ENCODE measurements at places on chromosomes 16 and 17.

GRCh38 chr16:83847371-83848225 is 39.8 kb downstream of the HSBP1 start:
- no peak for DNase-seq

- no peak for DNase-seq
Observed at GRCh38 chr17:76957678-76958464, 89.7 kb downstream of the MGAT5B start.

- DNase-seq = peak; percentile 69
Observed at GRCh38 chr16:1979271-1980029, 1.8 kb downstream of the NOXO1 start.

- no peak for DNase-seq
Observed at GRCh38 chr16:83318390-83318789, 489.4 kb upstream of the HSBP1 start.

DNA sequence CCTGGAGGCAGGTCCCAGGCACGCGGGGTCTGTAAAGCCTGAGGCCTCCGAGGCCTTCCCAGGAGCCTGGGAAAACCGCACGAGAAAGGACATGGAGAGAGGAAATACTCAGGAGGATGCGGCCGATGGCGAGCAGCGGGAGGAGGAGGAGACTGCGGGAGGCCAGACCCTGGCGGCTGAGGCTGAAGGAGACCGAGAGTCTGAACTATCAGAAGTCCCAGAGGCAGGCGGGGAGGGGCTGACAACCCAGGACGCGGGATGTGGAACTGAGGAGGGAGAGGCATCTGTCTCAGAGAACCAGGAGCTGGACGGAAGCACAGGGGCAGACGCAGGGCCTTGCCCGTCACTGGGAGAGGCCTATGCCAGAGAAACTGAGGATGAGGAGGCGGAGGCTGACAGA is 2.4 kb downstream of the APOBR start:
- DNase-seq = no peak

DNA sequence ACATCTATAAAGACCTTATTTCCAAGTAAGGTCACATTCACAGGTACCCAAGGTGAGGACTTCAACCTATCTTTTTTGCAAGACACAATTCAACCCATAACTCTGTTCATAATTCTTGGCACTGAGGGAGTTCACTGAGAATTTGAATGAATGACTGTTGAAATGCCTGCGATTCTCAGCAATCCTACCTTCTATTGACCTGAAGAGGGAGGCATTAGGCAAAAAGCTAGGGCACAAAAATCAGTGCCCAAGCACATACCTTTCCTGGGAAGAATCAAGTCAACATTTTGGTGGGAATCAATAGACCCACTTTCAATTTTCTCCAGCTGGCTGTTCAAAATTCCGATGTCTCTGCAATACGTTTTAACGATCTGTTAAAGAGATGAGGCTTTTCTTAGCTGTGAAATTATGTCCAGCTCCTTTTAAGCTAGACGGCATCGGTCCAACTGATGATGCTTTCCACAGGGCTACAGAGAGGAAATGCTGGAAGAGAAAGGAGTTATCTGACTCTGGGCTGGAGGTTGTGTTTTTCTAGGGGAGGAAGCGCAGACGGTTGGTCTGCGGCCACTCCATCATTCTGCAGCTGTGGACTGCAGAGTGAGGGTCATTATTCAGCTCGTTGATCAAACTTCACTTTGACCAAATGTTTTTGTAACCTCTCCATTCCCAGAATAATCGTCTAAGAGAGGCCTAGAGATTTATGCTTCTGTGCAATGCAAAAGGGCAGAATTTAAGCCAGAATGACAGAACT is 25.2 kb downstream of the BCO1 start:
- no peak for DNase-seq

GRCh38 chr17:74865504-74866197 is 6.0 kb upstream of the GRIN2C start:
- no peak for DNase-seq

GRCh38 chr17:66849851-66850580 is 15.1 kb downstream of the CACNG5 start:
- no peak for DNase-seq

GRCh38 chr17:2710071-2710802 is 1.3 kb downstream of the CLUH start:
- DNase-seq = no peak

- no peak for DNase-seq
Observed at GRCh38 chr17:37510056-37510455, 20.4 kb downstream of the DUSP14 start.

- DNase-seq = no peak
Observed at GRCh38 chr16:8694795-8695728, 20.6 kb downstream of the ABAT start.

GRCh38 chr16:3727806-3728381 is 10.6 kb upstream of the TRAP1 start:
- no peak for DNase-seq

DNA sequence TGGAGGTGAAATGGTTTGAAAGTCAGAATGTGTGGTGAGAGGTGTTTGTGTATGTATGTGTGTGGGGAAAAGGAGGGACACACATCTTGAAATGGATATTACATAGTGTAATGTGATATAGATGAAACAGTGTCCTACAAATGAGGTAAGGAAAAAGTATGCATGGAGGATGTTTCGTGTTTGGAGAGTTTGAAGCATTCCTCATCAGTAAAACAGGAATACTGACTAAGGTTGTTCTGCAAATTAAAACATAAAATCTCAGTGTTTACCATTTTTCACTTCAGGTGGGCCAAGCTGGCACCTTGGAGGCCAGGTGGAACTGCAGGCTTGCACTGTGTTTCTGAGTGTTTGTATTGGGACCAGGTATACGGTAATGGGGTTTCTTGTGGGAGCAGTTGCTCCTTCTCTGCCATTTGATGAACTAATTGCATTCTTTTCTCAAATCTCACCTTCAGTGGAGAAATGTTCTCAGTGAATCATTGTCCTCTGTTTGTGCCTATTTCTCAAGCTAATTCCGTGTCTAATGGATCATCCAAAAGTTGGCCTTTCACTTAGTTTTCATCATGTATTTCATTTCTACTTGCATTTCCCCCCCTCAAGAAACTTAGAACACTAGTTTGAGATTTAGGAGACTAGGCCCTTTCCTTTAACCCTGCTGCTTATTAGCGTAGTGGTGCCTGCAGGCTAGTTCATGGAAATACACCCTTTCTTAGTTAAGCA is 8.2 kb upstream of the TBKBP1 start:
- DNase-seq = no peak

Data from activated T-cell treated with anti-CD3 and anti-CD28 coated beads, Interleukin-2, amount 50 U/mL, for 48 hours (primary cell).